ENCODE measurements at places on chromosomes 11 and 22.

GRCh38 chr22:50674606-50675552 lies 2.3 kb downstream of the SHANK3 start:
- no peak for DNase-seq

GRCh38 chr11:126673319-126673718 lies 317.8 kb downstream of the ST3GAL4 start:
- no peak for DNase-seq

- peak; percentile 61 for DNase-seq
Measured at GRCh38 chr11:6251120-6251733, 8.4 kb upstream of the CCKBR start.

DNA sequence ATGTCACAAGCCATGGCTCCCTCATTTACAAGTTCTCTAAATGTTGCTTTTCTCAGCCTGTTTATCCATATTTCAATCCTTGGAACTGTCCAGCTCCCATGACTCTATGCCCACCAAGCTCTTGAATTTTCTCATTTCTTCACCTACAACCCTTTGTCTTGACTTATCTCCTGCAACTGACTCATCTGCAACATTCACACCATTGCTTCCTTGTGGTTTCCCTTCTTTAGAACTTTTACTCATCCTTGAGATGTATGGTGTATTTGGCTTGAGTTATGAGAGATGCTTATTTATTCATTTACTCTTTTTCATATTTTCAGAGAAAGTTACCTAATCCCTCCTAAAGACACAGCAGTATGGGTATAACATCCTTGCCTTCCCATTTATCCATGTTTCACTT lies 18.8 kb downstream of the TRIM34 start:
- DNase-seq = no peak

GRCh38 chr11:47667135-47667534 lies 24.8 kb upstream of the MTCH2 start:
- no peak for DNase-seq

DNA sequence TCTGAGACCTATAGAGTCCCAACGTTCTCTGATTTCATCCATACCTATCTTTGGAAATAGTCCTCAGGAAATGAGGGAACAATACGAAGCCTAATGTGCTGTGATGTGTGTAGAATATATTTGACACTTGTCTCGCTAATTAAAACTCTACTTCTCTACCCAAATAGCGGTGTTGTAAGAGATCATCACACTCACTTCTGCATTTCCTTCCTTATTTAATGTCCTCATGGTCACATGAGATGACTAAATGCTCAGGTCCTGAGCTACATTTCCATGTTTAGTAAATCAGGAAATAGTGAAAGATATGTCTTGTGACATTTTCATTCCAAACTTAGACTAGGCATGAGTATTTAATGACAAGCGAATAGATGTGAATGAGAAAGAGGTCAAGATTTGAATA lies 112.3 kb downstream of the MAML2 start:
- no peak for DNase-seq

- no peak for DNase-seq
Measured at GRCh38 chr11:46410021-46410420, 18.4 kb upstream of the CHRM4 start.

DNA sequence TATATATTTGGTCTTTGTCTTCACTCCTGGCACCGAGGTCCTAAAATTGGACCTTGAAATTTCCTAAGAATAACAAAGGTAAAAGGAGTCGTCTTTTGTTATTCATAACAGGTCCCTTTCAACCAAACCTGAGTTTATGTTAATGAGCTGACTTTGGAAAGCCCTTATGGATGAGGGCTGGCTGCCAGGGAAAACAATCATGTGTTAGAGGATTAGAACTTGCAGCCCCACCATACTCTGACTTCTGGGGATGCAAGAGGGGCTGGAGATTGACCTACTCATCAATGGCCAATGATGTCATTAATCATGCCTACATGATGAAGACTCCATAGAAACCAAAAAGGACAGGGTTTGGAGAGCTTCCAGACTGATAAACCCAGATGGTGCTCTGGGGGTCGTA lies 118.9 kb downstream of the MRTFA start:
- DNase-seq = no peak

DNA sequence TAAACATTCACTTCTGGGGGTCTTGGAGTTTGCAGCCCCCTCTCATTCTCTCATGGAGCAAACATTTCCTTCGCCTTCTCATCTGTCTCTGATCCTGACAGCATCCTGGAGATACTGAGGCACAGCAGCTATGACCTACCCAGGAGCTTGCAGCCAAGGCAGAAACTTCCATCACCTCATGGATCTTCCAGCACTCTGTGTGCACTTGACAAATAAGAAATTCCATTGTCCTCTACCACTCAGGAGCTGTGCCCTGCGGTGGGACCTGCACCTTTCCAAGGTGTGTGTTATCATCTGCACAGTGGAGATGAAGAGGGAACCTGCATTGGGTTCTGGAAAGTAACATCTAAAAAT lies 49.1 kb downstream of the GGTLC2 start:
- DNase-seq = no peak

DNA sequence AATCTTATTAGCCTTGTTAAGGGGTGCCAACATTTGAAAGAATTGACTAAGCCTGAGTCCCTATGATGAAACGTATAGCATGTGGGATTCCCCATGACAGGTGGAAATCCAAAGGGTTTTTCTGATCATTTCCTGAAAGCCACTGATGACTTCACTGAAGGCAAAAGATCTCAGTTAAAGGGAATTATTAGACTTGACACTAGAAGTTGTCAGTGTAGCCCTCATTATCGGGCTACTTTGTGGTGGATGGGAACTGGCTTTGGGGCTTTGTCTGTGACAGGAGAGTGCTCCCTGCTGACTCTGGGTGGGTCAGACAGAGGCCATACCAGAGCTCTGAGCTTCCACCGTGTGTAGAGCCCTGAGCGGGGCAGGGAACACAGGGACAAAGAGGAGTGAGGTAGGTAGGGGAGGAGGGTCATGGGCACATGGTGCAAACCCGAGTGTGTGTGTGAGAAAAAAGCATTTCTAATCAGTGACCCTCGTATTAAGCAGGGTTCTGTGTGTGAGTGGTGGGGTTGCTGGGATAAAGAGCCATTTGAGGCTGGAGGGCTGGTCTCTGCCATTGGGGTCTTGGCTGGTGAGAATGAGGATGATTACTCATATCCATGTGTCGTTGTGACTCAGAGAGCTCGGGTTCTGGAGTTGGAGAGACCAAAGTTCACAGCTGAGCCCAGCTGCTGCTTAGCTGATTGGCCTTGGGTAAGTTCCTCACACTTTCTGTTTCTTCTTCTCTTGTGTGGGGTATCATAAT lies 101.1 kb downstream of the GRIK4 start:
- no peak for DNase-seq

DNA sequence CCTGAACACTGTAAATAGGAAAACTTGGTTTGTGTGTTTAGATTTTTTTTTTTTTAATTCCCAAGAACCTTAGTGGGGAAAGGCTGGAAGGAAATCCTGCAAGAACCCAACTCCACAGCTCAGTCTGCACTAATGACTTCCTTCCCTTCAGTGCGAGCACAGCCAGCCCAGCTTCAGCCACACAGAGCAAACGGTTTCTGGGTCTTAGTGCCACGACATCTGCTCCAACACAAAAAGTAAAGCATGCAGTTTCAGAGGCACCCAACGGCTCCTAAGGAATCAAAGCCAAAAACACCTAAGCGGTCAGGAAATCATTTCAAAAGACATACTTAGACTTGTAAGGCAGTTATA lies 236.1 kb downstream of the TTC28 start:
- DNase-seq = no peak

DNA sequence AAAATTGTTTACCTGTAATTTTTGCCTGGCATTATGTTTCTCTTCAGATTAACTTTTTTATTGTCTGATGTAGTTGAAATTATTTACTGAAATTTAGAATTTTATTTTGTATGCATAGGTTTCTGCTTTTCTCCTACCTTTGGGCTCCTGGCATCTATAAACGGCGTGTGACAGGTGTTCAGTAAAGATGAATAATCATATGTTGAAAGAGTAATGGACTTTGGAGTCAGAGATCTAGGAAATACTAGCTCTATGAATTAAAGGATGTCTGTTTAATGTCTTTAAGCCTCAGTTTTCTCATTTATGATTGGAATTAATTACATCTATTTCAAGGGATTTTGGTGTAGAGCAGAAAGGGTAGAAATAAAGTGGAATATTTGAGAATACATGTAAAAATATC lies 7.2 kb upstream of the ANGPTL5 start:
- DNase-seq = no peak

- DNase-seq = no peak
Measured at GRCh38 chr11:61452825-61453224, 22.9 kb downstream of the SDHAF2 start.

- no peak for DNase-seq
Measured at GRCh38 chr11:78652843-78653239, 78.2 kb upstream of the NARS2 start.

DNA sequence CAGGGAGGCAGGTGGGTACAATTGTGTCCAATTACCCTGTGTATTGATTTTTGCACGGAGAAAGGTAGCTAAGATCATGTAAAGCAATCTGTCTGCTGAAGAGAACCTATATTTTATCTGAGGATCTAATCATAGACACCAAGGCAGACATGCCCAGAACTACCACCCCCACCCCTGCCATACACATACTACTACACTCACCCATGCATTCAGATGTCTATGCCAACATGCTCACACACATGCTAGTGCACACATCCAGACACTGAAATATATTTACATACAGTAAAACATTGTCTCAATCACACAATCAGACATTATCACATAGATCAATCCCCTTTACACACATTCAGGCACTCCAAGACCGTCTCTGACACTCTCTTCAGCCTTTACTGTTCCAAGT lies 1.8 kb downstream of the SCN3B start:
- DNase-seq = no peak

GRCh38 chr11:64086258-64087123 lies 50.8 kb downstream of the FLRT1 start:
- DNase-seq = no peak

DNA sequence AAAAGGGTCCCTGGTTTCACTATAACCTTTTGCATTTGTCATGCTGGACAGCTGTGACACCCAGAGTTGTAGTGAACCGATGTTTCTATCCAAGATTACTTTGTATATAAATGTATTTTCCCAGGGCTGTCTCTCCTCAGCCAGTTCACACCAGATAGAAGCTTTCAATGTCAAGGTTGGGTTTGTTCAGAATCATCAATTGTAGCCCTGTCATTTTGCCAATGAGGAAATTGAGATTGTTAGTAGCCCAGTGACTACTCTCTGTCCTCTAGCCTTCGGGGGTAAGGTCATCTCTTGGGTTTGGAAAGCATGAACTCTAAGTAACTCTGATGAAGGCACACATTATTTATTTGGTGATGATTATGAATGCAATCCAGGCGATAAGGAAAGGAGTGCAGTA lies 165.6 kb downstream of the DBX1 start:
- DNase-seq = no peak

DNA sequence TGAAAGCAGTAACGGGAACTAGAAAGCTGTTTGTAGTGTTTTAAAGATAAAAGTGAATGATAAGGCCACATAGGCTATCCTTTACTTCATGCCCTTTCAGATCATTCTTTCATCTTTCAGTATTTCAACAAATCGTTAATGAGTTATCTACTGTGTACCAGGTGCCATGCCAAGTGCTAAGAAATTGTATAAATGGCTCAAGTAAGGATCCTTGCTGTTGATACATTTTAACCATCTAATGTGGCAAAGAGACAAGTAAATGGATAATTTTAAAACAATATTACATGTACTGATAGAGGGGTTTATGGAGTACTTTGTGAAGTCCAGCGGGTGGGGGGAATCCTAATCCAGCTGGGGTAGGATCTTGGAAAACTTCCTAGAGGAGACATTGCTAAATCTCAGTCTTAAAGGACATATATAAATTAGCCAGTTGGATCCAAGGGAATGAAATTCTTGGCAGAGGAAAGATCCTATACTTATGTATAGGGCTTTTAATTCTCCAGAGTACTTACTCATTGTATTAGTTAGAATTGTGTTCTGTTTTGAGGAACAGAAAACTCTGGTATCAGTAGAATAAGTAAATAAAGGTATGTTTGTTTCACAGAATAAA lies 119.4 kb downstream of the TRIM44 start:
- DNase-seq = no peak

DNA sequence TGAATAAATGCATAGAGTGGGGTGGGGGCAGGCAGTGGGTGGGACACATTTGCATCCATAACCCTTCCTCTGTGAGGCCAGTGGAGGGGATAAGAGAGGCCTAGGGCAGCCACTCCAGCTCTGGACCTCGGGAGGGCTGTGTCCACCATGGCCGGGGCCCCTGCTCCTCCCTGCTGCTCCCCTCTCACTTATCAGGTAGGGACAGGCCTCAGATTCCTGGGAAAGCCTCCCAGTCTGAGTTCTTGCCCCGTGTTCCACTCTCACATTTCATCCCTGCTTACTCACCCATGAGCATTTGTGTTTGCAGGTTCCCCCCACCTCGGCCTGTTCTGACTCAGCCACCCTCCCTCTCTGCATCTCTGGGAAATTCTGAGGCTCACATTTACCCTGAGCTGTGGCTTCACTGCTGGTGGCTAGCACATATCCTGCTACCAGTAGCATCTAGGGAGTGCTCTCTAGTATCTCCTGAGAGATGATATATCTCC lies 128.7 kb upstream of the TOP3B start:
- DNase-seq = no peak

DNA sequence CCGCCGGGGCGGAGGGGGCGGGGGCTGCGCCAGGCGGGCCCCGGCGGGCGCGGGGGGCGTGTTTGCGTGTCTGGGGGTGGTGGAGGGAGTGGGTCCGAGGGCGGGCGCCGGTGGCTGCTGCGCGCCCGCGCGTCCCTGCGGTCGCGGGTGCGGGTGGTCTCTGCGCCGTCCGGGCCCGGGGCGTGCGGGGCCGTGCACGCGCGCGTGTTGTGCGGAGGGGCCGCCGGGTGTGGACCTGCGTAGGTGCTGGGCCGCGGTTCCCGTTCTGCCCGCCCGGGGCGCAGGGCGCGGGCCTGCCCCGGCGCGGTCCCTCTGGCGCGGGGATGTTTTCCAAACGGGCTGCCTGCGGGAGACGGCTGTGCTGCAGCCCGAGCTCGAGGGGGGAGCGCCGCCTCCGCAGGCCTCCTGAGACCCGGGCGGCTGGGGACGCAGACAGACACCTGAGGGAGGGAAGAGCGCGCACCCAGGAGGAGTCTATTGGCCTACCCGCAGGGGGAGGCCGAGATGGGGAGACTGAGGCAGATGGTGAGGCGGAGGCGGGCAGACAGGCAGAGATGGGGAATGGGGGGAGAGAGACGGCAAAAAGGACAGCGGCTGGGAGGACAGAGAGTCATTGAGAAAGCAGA lies 442 bp downstream of the PELI3 start:
- no peak for DNase-seq

DNA sequence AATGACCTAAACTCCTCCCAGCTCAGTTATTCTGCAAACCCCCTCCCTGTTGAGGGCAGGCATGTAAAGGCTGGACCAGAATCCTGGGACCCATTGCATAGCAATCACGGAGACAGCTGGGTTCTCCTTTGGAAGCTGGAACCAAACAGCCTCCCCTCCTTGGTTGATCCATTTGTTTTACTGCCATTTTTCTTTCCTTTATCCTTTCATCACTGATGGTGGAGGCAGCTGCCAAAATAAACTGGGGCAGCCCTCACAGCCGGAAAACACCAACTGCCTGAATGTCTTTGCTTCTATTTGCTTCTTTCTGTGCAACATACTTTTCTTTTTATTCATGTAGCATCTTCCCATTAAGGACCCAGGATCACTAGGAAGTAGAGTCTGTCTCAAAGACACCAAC lies 150.0 kb upstream of the SYT13 start:
- DNase-seq = peak; percentile 41

- no peak for DNase-seq
Measured at GRCh38 chr11:19558189-19558986, 154.2 kb upstream of the NAV2 start.

- DNase-seq = no peak
Measured at GRCh38 chr11:2143799-2144543, 4.8 kb upstream of the IGF2 start.

GRCh38 chr11:2522631-2523255 lies 77.9 kb downstream of the KCNQ1 start:
- no peak for DNase-seq
